ENCODE measurements at places on chromosomes 3 and 15.
A peak's percentile ranks its signal among the peaks of the same experiment; 100 is the strongest.

GRCh38 chr3:39752019-39752637 lies 57.3 kb upstream of the MYRIP start:
- no peak for DNase-seq

GRCh38 chr3:101780661-101781060 lies 1.6 kb downstream of the NXPE3 start:
- DNase-seq: no peak

GRCh38 chr15:87454860-87455259 lies 801.7 kb downstream of the NTRK3 start:
- DNase-seq: no peak

DNA sequence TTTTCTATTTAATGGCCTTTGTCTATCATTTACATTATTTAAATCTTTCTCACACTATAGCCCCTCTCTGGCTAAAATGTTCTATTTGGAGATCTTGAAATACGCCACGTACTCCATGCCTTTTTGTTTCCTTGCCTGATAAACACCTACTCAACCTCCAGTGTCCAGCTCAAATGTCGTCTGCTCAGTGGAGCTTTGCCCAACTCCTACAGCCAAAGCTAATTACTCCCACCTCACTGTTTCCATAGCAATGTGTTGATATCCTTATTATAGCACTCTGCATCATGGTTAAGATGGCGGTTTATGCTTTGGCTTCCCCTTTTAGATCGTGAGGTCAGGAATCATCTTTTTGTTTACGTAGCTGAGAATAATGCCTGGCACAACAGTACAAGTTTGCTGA lies 55.9 kb downstream of the NGLY1 start:
- no peak for DNase-seq

- peak; percentile 8 for DNase-seq
Observed at GRCh38 chr3:32421991-32422859, 30.6 kb downstream of the CMTM7 start.

- no peak for DNase-seq
Observed at GRCh38 chr15:99073008-99073717, 31.7 kb upstream of the SYNM start.

DNA sequence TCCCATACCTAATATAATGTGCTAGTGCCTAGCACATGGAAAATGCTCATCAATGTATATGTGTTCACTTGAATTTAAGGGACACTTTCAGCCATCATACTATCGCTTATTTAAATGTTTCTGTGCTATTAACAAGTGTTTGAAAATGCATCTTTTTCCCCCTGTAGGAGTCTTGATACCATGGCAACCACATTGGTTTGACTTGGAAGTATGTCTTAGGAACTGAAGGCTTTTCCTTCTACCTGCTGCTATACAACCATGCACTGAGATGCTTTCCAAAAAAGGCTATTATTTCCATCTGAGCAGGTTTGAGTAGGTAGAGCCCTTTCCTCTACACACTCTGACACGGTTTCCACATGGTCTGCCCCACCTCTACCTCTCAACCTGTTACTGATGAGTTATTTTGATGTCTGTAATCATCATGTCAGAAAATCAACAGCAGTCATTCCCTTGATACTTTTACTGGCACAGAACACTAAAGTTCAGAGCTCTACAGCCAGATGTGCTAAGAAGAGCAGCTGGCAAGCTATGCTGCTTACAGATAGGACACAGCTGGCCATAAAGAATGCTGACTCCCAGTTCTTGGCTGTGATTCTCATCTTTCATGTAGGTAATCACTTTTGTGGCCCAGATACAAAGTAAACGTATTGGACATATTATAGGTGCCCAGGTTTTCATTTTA lies 59.3 kb downstream of the RYR3 start:
- DNase-seq: no peak

GRCh38 chr3:64093825-64094712 lies 70.8 kb upstream of the PSMD6 start:
- DNase-seq: no peak

DNA sequence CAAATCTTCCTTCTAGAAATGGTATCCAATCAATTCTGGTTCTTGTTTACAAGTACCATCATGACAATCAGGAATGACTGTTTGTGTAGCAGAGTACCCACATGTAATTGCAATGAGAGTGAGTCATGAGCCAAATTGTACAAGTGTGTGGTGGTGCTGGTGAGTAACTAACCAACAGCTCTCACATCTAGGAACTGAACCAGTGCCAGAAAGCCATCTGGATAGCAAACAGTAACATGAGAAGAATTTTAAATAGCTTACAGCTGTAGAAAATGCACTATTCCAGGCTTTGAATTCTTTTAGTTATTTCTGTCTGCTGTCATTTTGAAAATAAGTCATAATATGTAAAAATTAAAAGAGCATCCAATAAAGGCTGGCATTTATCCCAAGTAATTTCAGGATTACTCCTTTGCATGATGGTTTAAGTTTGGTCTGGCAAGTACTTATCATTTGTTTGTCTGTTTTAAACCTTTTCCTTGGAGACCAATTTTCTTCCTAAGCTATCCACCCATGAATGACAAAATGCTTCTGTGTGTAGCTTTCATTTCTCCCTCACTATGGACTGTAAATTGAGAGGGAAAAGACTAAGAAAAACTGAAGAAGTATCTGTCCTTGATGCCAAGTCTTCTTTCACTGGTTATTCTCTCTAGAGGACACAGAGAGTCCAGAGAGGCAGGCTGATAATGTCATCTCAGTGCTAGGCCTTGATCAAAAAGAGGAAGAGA lies 60.0 kb downstream of the PIK3CB start:
- DNase-seq: no peak

- DNase-seq: no peak
Observed at GRCh38 chr3:9041626-9042025, 78.4 kb upstream of the RAD18 start.

GRCh38 chr3:128415773-128416577 lies 50.7 kb downstream of the DNAJB8 start:
- DNase-seq: no peak

GRCh38 chr3:12840591-12841148 lies 695 bp downstream of the RPL32 start:
- no peak for DNase-seq

GRCh38 chr3:48544141-48544540 lies 12.5 kb downstream of the PFKFB4 start:
- no peak for DNase-seq

DNA sequence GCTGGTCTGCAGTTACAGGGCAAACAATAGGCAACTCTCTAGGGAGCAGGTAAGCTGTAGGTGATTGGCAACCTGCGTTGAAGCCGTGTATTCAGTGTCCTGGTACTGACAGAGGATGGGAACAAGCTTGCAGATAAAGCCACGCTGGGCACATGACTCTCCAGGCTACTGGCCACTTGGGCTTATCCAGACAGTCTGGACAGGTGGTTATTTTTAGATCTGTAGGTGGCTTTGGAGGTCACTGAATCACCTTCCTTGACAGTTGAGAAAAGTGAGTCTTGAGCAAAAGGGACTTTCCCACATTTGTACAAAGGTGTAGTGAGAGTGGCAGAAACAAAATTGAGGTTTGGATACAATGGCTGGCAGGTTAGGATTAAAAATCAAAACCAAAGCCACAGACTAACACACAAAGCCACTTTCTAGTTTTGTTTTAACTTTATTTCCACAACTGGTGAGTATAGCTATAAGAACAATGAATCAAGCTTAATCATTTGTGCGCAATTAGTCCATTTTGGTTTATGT lies 22.3 kb upstream of the IL1RAP start:
- DNase-seq: no peak

GRCh38 chr15:46616033-46616432 lies 981.2 kb downstream of the SQOR start:
- DNase-seq: no peak

- DNase-seq: no peak
Observed at GRCh38 chr3:58471025-58471887, 20.6 kb upstream of the KCTD6 start.

- no peak for DNase-seq
Observed at GRCh38 chr3:181704421-181705085, 7.2 kb upstream of the SOX2 start.

DNA sequence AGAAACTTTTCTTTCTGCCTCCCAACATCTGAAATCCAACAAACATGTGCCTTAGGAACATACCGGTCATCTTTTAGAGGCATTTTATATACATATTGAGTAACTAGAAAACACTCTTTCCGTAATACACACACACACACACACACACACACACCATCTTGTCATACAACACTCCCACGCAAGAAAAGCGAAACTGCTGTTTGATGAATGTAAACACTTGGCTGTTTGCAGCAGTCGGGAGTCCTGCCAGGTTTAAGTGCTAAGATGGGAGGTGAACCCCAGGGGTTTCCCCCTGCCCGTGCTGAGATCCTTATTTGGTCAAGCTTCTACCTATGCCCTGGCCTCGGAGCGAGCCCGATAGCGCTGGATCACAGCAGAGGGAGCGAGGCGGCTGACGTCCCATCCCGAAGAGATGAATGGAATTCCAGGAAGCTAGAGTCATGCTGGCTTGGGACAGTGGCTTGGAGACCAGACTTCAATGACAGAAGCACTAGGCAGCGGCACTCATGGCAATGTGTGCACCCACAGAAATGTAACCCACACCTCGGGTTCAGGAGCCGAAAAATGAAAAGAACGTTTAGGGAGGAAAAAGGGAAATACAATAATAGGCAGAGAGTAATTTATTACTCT lies 1.3 kb upstream of the THBS1 start:
- no peak for DNase-seq

DNA sequence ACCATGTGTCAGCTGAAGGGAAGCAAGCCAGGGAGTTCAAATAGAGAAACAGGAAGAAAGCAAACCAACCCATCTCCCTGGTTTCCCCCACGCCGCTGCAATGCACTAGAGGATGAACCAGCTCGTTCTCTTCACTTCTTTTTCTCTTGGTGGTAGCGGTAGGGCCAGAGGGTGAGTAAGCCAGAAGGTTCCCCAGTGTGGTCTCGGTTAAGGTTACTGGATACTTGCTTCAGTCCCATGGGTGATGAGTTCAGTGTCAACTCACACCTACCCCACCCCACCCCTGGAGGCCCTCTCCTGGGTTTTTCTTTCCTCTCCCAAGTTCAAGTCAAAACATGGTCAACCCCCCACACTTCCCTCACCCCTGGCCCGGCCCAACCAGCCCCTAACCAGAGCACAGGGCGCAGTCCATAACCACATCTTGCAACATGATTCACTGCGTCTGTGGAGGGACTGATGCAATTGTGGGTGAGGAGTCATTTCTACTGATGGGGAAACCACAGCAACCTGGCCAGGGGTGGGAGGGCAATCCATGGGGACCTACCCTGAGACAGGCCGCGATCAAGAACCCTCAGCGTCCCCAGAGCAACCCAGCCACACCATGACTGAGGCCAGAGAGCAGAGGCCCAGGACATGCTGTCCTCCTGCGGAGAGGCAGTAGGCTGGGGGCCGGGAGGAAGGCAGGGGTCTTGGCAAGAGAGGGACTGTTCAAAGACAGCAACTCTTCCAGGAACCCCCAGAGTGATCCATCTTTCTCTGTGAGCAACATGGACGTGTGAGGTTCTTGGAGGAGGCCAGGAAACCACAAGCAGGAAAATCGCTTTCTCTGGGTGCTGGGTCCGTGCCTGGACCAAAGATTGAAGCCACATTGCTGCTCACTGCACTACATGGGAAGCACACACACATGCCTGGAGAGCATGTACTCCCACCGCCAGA lies 276.6 kb downstream of the UACA start:
- DNase-seq: no peak

DNA sequence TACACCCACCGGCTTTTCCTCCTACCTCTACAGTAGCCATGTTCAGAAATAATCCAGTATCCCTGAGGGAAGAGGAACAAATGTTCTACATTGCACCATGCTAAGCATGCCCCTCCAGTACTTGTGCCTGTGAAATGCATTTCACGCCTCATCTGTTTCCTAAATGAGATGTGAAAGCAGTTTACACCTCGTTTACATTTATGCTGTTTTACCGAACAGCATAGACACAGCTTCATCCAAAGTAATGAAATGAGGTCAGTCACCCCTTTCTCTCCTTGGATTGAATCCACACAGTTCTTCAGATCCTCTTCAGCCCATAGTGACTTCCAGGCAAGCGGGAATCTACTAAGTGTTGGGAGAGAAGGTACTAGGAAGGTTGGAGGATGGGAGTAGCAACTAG lies 514.3 kb downstream of the PDCD6IP start:
- no peak for DNase-seq

GRCh38 chr3:30886888-30887287 lies 7.6 kb downstream of the GADL1 start:
- DNase-seq: no peak

DNA sequence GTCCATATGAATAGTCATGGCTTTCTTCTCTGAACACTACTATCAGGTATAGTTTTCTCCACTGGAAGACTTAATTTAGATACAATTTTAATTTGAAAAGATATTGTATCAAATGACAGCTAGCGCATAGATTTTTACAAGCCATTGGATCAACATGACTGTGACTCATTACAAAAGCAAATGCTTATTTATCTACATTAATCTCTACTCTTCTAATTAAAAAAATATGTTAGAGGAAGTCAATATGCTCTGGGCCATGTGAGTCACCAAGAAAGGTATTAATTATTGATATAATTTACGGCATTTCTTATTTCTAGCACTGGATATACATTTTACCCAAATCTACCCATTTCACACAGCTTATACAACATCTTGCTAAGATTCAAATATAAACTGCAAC lies 800.3 kb upstream of the GBE1 start:
- no peak for DNase-seq

GRCh38 chr15:56804938-56805337 lies 71.6 kb upstream of the ZNF280D start:
- DNase-seq: no peak

GRCh38 chr15:57662802-57663201 lies 43.7 kb upstream of the POLR2M start:
- DNase-seq: no peak
